ENCODE measurements at places on chromosomes 2 and 18.

DNA sequence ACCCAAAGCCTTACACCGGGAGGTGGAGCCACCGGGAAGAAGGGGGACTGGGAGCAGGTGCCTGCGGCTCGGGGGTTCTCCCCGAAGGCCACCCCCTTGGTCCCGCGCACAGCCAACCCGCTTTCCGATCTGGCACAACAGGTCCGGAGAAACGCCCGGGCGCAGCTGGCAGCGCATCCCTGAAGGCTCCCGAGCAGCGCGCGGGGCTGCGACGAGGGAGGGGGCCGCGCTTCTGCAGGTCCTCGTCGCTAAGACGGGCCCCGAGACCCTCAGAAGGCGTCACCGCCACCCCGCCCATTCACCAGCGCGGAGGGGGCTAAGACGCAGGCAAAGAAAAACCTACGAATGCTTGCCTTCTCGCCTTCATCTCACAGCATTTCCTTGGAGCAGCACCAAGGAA lies 1.8 kb downstream of the CBLN2 start:
- DNase-seq = no peak

- DNase-seq = no peak
Measured at GRCh38 chr2:236194786-236195185, 26.6 kb upstream of the GBX2 start.

GRCh38 chr18:63119647-63120046 lies 199.9 kb downstream of the BCL2 start:
- no peak for DNase-seq

DNA sequence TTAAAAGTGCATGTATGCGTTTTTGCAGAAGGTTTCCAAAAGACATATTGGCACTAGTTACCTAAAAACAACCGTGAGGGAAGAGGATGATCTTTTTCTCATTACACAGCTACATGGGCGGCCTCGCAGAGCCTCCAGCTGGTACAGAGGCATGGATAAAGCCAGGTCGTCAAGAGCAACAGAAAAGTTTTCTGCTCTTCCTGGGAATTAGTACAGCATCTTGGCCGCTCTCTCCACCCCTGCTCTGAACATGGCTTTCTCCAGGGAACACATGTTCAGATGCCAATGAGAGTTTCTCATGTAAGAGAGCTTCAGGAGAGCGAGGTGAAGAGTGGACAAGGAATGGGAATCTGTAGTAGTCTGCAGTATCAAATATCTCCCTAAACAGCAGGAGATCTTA lies 108.4 kb downstream of the ZEB2 start:
- DNase-seq = no peak

DNA sequence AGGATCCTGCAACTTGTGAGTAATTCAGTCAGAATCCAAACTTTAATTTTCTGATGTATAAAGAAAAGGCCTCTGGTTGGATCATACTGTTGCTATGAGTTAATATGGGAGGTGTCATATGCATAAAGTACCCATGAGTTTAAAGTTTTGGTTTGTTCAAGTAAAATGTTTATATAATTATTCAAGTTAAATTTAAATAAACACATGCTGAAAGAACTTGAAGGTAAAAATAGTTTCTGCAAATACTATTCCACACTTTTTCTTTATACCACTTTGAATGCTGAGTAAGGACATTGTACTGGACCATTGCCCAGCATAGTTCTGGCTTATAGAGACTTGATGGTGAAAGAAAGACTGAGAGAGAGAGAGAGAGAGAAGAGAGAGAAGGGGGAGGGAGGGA lies 30.7 kb downstream of the PKP4 start:
- DNase-seq = no peak

DNA sequence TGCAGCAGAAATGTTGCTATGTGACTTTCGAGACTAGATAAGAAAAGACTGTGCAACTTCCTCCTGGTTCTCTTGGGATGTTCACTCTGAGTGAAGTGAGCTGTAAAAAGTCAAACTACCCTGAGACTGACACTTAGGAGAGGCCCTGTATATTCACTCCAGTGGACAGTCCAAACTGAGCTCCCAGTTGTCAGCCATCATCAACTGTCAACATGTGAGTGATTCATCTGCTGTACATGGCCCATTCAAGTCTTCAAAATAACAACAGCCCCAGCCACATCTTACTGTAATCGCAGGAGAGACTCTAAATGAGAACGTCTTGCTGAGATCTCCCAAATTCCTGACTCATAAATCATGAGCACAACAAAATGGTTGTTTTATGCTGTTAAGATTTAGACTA lies 8.5 kb upstream of the UNC80 start:
- no peak for DNase-seq

GRCh38 chr2:171615069-171615468 lies 72.2 kb upstream of the DYNC1I2 start:
- no peak for DNase-seq

DNA sequence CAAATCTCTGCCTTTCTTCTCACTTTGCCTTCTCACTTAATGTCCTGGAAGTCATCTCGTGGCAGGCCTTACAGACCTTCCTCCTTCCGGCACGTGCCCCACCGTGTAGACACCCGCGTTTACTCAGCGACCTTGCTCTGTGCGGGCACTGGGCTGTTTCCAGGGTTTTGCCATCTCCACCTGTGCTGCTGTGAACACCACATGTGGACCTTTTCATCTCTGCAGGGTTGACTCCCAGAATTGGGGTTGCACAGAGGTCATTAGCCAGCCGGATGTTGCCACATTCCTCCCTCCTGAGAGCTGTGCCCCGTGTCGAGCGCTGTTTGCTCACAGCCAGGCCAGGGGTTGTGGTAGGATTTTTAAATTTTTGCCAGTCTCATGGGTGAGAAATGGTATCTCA lies 25.4 kb downstream of the KCNG2 start:
- no peak for DNase-seq

- peak; percentile 45 for DNase-seq
Measured at GRCh38 chr2:212686285-212686895, 147.8 kb upstream of the ERBB4 start.

GRCh38 chr2:216082805-216083204 lies 1.1 kb downstream of the TMEM169 start:
- DNase-seq = no peak

GRCh38 chr2:109614715-109615636 lies 812 bp downstream of the SOWAHC start:
- DNase-seq = peak; percentile 25

DNA sequence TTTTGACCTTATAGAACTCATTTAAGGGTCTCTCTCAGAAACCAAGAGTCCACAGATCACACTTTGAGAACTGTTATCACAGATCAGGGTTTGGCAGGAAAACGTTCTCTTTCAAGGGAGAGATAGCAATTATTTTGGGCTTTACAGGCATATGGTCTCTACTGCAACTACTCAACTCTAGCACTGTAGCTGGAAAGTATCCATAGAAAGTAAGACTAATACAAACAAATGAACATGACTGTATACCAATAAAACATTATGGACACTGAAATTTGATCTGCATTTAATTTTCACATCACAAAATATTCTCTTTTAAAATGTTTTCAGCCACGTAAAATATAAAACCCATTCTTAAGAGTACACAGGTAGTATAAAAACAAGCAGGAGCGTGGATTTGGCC lies 100.5 kb downstream of the TRIP12 start:
- DNase-seq = no peak

GRCh38 chr2:172246649-172247048 lies 143.9 kb upstream of the DLX2 start:
- DNase-seq = no peak

DNA sequence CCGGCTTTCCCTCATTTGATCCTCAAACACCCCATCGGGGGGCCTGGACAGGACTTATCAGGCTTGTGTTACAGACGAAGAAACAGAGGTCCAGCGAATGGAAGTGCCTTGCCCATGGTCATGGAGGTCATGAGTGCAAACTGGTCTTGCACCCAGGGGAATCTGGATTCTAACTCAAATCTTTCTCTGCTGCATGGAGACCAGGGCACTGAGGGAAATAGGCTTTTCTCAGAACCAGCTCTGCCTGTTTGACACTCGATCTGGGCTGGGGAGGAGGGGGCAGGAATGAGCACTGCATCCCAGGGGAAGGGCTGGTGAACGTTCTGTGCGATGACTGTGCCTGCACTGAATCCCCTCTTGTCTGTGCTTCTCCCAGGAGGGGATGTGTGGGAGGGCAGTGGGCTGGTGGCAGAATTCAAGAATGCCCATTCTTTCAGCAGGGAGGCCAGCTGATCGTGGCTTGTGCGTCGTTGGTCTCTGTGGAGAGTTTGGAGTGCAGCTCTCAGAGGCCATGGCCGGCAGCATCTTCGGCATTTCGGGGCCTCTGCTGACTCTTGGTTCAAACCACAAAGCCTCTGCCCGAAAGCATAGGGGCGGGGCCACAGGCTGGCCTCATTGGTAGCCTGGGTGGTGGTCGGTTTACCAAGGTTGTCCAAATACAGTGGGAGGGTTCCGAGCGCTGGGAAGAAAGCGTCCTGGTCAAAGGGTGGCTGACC lies 171.6 kb downstream of the DDX1 start:
- DNase-seq = no peak

DNA sequence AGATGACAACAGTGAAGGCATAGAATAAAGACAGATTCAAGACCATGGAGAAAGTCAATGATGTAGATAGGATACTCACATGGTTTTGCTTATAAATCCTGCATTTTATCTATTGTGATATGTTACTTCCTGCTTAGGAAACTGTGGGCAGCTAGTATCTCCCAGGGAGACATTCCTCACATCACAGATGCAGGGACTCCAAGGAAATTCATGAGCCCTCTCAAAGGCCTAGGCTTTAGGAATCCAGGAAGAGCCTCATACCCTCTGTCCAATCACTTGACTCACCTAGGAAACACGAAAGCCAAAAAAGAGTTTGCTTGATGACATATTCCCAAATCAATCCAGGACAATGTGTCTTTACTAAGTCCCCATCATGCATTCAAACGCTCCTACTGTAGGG lies 247.8 kb upstream of the KLHL29 start:
- DNase-seq = no peak

- DNase-seq = no peak
Measured at GRCh38 chr18:44682201-44682870, 1.6 kb downstream of the SETBP1 start.

GRCh38 chr2:73952499-73953446 lies 26.1 kb downstream of the DGUOK start:
- no peak for DNase-seq

GRCh38 chr18:35590935-35591334 lies 9.4 kb downstream of the GALNT1 start:
- no peak for DNase-seq

- no peak for DNase-seq
Measured at GRCh38 chr2:105747991-105748390, 3.3 kb downstream of the NCK2 start.

DNA sequence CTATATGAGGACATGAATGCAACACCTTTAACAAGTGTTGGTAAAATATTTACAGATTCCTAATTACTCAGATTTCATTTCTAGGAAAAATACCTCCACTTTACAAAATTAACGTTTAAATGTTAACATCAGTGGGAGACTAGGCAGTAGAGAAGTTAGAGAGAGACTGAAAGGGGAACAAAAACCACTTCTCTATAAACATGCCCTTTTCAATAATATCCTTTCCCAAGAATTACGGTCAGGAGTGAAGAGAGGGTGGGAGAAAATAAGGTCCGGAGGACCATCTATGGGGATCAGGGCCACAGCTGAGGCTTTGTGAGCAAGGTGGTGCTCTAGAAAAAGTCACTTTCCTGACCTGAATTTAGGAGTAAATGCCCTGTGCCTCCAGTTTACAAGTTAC lies 65.3 kb upstream of the WIPF1 start:
- DNase-seq = no peak

DNA sequence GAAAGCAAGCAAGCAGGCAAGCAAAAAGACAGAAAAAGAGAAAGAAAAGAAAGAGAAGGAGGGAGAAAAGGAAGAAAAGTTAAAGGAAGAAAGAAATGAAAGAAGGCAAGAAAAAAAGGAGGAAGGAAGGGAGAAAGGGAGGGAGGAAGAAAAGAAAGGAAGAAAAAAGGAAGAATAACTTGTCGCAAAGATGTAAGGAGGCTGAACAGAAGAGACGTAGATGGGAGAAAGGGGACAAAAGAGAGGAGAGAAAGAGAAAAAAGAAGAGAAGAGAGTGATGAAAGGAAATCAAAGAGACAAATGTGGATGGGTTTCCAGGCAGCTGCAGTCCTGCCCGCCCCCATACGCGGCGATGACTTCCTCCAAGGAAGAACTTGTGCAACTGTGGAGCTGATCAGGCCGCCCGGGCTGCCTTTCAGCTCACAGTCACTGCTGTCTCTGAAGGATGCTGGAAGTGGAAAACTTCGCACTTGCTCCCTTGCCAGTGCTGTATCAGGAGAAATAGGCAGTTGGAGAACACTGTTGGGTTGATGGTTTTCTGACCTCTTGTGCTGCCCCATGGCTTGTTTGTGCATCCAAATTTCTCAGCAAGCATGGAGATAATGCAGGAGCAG lies 52.9 kb downstream of the TRIB2 start:
- no peak for DNase-seq

DNA sequence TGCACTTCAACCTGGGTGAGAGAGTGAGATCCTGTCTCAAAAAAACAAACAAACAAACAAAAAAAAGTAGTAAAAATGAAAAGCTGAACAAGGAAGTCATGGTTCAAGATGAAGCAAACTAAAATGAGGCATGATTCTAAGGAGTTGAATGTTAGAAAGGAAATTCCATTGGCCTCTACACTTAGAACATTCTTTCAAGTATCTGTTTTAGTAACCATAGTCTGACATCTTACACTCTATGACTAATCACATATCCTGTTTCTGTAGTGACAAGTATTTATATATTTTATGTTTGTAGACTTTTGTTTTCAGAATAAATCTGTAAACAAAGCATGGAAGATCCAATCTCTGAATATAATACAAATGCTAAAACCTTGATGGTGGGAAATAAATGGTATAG lies 164.1 kb downstream of the KIAA1328 start:
- no peak for DNase-seq

DNA sequence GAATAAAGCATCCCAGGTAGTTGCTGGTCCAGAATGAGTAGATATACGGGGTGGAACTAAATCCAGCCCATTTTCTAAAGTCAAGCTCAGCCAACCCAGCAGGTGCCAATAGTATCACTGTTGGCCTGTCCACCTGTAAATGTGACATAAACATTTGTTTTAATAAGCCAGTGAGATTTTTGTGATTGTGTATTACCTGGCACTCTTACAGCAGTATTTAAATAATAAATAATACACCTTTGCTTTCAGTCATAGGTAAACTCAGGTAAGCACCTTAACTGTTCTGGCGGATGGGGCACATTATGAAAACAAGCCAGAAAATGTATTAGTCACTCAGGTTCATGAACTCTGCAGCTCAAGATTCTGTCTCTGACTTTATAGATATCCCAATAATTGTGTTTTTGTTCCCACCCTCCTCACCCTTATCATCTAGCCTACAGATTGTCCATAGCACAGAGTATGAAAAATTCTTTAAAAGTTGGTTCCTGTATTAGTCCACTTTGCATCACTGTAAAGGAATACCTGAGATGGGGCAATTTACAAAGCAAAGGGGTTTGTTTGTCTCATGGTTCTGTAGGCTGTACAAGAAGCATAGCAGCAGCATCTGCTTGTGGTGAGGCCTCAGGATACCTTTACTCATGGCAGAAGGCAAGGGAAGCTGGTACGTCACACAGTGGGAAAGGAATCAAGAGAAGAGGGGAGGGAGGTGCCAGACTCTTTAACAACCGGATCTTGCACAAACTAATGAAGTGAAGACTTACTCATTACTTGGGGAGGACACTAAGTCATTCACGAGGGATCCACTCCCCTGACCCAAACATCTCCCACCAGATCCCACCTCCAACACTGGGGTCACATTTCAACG lies 73.0 kb upstream of the CYRIA start:
- DNase-seq = no peak

GRCh38 chr2:229715895-229716507 lies 1.6 kb upstream of the DNER start:
- DNase-seq = no peak

GRCh38 chr2:17630089-17630488 lies 89.6 kb downstream of the VSNL1 start:
- no peak for DNase-seq

GRCh38 chr2:200376513-200377354 lies 70.2 kb downstream of the SPATS2L start:
- DNase-seq = no peak
